Astrocyte of the cerebellum (primary cell): ENCODE measurements at places on chromosomes 4 and X.

DNA sequence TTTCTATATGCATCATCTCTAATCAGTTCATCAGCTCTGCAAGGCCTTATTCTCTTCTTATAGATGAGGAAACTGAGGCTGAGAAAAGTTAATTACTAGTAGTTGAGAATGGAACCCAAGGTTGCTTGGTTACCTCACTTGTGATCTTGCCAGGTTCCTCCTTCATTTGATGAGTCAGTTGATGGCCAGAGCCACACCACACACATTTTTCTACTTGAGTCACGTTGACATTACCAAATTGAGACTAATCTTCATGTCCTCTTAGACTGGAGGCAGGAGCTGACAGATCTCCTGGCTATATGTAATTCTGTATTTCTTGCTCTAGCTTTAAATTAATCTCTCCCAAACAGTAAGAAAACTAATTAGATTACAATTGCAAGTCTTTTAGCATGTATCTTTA is 428.4 kb downstream of the AFF2 start:
- DNase-seq: no peak

DNA sequence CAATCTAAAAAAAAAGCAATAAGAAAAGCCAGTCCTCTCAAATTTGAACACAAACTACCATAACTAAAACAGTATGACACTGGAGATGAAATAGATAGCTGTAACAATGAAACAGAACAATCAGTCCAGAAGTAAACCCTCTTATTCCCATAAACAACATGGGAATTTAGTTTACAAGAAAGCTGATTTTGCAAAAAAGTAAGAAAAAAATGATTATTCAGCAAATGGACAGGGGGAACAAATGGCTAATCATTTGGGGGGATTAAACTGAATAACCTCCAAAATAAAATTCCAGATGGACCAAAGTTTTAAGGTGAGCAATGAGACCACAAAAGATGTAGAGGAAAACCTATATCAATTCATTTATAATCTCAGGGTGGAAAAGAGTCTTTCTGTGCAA is 16.1 kb upstream of the SASH3 start:
- DNase-seq: no peak

DNA sequence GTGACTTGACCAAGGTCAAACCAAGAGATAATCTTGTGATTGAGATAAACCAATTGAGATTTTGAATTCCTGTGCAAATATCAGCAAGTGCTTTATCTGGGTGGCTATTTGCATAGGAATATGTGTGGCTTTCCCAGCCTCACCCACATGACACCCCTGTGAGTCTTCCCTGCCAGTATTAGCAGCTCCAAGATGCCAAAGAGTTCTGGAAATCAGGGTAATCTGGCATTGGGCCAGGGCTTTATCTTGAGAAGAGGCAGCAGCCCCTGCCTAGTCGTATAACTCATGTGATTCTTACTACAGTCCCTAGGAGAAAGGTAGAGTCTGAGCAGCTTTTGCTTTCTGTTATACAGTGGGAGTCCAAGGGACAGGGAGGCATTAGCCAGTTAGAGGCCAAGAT is 87.7 kb downstream of the RLIM start:
- DNase-seq: no peak

DNA sequence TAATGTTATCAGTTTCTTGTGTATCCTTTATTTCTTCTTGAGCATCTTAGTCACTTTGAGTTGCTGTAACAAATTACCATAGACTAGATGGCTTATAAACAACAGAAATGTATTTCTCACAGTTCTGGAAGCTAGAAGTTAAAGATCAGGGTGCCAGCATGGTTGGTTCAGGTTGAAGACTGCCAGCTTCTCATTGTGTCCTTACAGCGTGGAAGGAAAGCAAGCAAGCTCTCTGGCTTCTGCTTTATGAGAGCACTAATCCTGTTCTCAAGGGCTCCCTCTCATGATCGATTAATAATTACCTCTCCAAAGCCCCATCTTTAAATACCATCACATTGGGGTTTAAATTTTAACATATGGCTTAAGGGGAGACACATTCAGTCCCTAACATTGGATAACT is 497.2 kb downstream of the RAPGEF2 start:
- no peak for DNase-seq

DNA sequence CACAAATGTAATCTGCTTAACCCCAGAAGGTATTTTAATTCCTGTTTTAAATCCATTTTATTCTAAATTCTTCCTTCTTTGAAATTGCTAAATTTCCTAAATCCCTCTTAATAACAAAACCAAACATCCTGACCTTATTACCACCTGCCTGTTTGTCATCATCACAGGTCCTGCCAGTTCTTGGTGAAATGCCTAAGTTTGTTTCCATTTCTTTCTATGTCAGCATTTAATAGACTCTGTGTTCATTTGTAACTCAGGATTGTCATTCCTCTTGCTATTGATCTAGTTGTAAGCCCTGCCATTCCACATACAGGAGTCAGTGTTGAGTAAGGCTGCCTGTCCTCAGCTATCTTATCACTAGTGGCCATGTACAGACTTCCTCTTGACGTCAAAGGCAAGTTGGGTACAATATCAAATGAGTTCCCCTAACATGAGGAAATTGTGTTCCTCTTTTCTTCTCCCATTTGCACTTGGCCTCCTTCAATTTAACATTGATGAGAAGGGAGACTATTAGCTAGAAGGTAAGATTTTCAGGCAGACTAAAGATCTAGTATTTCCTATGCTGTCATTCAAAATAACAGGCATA is 440.1 kb downstream of the AFF2 start:
- no peak for DNase-seq

DNA sequence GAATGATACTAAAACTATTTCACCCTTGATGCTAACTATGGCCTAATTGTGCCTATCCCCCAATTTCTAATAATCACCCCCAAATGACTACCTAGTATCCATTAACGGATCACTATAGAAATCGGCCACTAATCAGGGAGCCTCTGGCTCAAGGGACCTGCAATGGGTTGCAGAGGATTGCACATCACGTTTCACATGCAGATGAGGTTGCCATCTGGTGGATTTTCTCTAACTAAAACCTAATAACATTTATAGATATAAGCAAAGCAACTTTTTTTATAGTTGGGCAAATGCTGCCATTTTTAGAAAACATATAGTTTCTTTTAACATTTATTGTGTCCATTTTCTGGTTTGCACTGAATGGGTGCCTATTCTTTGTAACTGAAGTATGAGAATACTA is 28.3 kb upstream of the ALG13 start:
- no peak for DNase-seq
